Glutamatergic neuron (in vitro differentiated cells): ENCODE measurements at places on chromosomes 3 and 15.

GRCh38 chr3:194198938-194199337 lies 63.0 kb downstream of the HES1 start:
- no peak for DNase-seq

DNA sequence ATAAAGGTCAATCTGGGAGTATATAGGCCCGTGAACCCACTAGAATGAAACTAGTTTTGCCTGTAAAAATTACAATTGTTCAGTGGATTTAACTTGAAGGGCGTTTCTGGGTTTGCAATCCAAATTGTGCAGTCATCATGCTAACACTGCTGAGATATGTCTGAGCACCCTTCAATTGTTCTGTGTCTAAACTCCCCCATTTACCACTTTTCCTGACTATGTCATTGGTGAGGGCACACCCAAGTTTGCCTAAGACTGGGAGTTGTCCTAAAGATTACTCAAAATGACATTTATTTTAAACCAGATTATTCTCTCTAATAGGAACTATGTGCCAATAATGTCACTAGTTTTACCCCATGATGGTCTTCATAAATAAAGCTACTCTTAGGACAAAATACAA lies 54.6 kb downstream of the EMC4 start:
- DNase-seq: no peak

DNA sequence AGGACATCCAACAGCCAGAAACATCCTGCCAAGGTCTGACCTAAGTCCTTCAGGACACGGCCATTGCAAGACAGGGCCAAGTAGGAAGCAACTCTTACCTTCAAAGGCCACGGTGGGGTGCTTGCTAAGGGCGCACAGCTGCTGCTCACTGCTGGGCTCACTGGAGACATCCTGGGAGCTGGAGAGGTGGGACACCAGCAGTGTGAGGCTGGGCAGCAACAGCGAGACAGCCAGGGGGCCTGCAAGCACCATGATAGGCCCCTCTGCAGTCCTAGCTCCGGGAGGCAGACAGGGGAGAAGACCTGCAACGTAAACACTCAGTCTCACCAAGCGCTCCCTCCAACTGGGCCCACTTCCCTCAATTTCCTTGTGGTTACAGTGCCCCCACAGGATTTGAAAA lies 79.2 kb downstream of the SEMA5B start:
- DNase-seq: no peak

DNA sequence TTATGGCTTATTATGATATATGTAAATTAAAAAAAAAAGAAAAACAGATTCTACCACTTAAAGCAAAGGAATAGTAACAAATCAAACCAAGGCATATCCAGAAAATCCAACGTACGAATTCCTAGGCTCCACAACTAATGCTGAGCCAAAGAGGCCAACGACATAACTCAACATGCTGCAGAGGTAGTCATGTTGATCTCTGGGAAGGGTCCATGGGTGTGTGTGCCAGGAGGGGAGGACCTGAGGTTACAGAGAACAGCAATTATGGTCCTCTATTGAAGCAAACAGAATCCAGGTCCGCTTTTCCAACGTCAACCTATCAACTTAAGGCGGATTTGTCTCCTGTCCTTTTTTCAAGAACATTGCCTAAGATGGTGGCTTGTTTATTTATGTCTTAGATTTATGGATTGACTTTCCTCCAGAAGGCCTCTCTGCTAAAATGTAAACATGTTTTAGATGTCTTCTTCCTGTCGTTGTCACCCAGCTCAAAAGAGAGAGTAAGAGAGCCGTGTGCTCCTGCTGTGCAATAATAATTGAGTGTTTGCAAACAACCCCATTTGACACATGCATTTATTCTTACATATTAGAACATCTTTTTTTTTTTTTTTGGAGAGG lies 20.4 kb downstream of the NANOGP8 start:
- DNase-seq: no peak

GRCh38 chr3:11136830-11137626 lies 17.3 kb upstream of the HRH1 start:
- DNase-seq: no peak

DNA sequence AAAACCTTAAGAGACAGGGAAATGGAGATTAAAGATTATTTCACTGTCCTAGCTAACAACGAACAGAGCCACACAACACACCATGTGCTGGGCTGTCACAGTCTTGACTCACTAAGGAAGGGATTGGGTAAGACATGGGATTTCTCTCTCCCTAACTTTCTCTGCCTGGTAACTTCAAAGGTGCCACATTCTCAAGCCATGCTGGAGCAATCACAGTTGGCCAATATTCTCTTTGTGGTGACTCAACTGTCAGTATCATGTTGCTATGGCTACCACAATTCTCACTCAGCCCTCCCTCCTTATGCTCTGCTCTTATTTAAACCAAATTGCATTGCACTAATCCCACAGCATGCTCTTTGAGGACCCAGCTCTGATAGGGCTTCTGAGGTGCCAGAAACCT lies 74.0 kb downstream of the OXNAD1 start:
- DNase-seq: no peak

DNA sequence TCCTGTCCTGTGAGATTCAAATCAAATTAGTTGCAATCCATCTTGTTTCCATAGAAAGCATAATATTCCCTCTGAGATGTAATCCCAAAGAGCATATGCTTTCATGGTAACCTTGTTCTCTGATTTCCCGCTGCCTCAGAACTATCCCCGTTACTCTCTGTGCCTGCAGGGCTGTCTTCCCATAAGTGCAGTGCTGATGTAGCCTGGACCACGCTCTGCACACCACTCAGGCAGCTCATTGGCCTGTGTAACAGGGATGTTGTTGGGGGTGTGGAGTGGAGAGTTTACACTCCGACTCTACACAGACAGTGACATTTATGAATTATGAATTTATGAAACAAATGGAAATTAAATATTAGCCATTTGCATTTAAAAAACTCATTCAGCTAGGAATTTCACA lies 33.6 kb upstream of the CNTN3 start:
- DNase-seq: no peak

GRCh38 chr3:107718547-107718946 lies 195.8 kb downstream of the BBX start:
- DNase-seq: no peak

DNA sequence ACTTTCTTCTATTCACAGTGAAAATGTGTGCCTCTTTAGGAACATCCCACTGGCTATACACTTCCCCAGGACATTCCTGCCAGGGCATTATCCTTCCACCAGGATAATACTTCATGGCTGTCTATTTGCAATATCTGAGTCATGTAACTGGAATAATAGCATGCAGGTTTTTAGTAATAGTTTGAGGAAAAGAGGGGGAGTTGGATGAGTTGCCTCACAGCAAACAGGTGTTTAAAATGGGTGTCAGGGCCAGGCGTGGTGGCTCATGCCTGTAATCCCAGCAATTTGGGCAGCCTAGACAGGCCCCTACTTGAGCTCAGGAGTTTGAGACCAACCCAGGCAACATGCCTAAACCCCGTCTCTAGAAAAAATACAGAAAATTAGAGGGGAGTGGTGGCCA lies 585.9 kb downstream of the DIPK2A start:
- no peak for DNase-seq

- peak; percentile 73 for DNase-seq
These were observed 513 bp downstream of the CLASP2 start for GRCh38 chr3:33717616-33717865.

- no peak for DNase-seq
These were observed 25.2 kb downstream of the SNAPC5 start for GRCh38 chr15:66472176-66472999.

GRCh38 chr3:178672275-178672674 lies 136.0 kb downstream of the KCNMB2 start:
- DNase-seq: no peak

GRCh38 chr3:112002096-112002971 lies 3.6 kb downstream of the TAGLN3 start:
- no peak for DNase-seq

- DNase-seq: no peak
These were observed 10.9 kb downstream of the ACSBG1 start for GRCh38 chr15:78223396-78224022.

GRCh38 chr15:96117270-96117669 lies 213.2 kb upstream of the NR2F2 start:
- DNase-seq: no peak

GRCh38 chr3:47367631-47368030 lies 13.2 kb upstream of the PTPN23 start:
- no peak for DNase-seq

- DNase-seq: no peak
These were observed 13.9 kb downstream of the NR1I2 start for GRCh38 chr3:119795849-119796248.

DNA sequence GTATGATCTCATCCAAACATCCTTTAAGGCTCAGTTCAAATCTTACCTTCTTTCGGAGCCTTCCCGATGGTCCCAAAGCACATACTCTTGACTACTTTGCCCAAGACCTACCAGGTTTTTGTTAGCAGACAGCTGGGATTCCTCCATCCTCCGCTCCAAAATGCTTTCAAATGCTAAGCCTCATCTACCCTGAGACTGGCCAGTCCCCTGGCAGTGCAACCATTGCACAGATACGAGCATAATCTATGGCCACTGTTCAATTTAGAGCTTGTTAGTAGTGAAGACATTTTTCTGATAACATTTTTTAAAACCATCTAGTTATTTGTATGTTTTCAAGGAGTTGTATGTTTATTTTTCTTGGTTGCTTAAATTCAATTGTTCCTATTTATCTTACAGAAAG lies 264.4 kb upstream of the NR2F2 start:
- DNase-seq: no peak

DNA sequence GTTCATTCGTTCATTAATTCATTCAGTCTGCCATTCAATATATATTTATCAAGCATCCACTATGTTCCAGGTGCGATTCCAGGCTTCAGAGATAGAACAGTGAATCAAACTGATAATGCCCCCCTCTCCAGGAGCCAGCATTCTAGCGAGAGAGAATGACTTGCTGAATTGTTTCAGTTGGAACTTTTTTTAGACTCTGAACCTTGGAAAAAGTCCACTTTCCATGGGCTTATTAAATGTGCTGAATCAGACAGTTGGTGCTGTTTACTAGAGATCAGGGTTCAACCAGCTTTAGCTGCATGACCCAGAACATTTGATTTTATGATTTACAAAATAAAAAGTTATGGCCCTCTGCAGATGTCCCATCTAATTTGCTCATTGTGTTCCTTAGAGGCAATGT lies 213.2 kb downstream of the THSD4 start:
- no peak for DNase-seq

DNA sequence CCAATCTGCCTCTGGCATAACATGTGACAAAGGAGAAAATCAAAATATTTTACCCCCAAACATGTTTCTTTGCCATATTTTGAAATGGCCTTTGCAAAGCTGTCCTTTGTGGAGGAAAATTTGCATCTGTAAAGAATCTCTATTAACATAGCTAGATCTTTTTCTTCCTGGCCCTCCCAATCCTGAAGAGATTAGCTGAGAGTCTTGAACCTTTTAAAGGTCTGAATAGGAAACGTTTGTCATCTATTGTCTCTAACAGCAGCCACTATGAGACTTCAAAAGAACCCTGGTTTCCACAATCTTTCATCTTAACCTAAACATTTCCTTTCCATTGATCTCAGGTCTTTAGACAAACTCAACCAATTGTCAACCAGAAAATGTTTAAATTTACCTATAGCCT lies 520.9 kb upstream of the TGFBR2 start:
- no peak for DNase-seq

DNA sequence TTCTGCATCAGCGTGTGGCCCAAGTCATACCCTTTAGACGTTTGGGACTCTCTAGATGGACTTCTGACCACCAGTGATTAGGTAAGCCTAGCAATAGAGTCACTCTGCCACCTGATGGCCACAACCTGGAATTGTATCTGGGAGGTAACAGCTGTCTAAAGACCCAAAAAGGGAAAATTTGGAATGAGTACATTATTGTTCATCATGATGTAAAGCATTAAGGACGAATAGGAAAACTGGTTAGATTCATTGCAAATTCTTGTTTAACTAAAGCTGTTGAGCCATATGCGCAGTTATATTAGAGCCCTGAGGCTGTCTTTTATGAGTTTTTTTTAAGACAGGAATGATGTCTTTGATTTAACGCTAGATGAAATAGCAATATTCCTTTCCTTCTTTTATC lies 63.6 kb downstream of the FAM81A start:
- peak; percentile 70 for DNase-seq

GRCh38 chr15:74387621-74388362 lies 20.3 kb upstream of the CYP11A1 start:
- DNase-seq: no peak

DNA sequence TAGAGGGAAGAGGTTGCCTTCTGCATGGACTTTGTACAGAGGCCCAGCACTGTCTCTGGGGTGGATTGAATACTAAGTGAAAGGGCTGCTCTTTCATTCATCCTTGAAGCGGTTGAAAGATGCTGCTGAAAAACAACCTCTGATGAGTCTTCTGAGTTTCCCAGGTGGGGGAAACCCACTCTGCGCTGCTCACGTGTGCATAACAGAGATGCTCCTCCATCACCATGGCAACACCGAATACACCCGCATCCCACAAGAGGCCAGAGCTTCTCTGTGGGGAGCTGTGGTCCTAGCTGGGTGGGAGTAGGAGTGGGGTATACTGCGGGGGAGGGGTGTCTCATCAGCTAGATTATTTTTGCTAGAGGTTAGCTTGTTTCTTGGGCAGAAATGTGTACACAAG lies 6.1 kb upstream of the SYN2 start:
- no peak for DNase-seq
